ENCODE measurements at places on chromosomes 1 and 21.

GRCh38 chr1:111847466-111847865, 91.8 kb downstream of the DDX20 start:
- no peak for DNase-seq

DNA sequence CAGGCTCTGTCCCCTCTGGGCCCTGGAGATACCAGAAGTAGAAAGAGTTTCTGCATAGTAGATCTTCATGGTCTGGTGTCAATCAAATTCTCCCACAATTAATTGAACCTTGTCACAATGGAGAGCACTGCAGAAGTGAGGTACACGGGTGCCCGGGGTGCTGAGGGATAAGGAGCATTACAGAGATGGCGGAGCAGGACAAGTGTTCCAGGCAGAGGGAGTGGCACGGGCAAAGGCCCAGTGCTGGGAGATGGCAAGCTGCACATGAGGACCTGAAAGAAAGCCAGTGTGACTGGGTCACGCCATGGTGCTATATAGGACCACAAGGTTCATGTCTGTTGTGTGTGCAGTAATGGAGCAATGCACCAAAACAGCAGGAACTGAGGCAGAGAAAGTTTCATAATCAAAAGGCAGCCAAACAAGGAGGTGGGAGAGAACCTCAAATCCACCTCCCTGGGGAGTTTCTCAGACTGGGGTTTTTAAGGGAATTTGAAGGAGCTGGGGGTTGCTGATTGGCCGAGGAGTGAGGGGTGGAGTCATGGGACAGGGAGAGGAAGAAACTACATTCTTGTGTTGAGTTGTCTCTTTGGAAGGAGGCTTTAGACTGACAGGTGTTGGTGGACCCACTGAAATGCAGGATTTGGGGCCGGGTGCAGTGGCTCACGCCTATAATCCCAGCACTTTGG, 27.7 kb downstream of the ACOT11 start:
- no peak for DNase-seq

DNA sequence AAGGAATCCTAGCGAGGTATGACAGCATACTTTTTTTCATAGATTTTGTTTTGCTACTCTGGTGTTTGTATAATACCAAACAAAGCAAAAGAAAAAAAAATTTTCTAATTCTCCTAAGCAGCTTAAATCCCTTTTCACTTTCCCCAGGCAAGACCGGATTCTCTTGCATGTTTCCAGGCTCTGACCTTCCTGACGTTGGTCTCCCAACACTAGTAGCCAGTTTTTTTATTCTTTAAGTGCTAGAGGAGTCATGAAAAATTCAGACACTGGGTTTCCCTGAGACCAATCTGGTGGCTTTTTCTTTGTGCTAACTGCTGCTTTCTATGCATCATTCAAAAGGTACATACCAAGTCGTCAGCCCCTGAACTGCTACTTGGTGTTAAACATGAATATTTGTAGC, 111.4 kb downstream of the ZNF326 start:
- DNase-seq, result no peak

DNA sequence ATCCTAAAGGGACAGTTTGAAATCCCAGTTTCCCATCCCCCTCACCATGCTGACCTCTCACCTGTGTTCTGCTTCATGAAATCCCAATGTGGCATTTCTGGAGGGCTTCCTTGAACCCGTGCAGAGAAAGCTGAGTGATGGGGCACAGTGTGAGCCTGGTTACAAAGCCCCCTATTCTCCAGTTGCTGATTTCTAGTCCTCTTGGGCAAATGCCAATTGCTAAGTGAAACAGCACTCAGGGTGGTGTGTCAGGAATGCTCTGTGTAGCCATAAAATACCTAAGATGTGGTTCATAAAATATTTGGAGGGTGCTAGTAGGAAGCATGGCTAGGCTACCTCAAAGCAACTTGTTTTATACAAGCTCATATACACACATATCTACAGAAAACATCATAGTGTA, 32.0 kb downstream of the SUSD4 start:
- no peak for DNase-seq

- no peak for DNase-seq
These were observed 16.9 kb downstream of the HSD3B2 start for GRCh38 chr1:119431836-119432235.

GRCh38 chr1:73874806-73875205, 323.2 kb downstream of the LRRIQ3 start:
- DNase-seq, result no peak

- no peak for DNase-seq
These were observed 15.3 kb upstream of the TMCO2 start for GRCh38 chr1:40232444-40232843.

- no peak for DNase-seq
These were observed 16.3 kb upstream of the CDK18 start for GRCh38 chr1:205488074-205488723.

- DNase-seq, result no peak
These were observed 196.3 kb upstream of the FOXD3 start for GRCh38 chr1:63126104-63126503.

DNA sequence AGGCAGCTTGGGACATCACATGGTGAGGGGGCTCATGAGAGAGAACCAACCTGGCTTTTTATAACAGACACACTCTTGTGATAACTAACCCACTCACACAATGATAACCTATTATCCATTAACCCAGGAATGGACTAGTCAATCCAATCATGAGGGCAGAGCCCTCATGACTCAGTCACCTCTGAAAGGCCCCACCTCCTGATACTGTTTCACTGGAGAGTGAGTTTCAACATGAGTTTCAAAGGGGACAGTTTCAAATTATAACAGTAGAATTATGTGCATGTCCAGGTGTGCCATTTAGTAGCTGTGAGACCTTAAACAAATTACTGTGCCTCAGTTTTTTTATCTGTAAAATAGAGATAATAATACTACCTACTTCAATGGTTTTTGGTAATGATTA, 47.6 kb upstream of the PPP2R5A start:
- no peak for DNase-seq

DNA sequence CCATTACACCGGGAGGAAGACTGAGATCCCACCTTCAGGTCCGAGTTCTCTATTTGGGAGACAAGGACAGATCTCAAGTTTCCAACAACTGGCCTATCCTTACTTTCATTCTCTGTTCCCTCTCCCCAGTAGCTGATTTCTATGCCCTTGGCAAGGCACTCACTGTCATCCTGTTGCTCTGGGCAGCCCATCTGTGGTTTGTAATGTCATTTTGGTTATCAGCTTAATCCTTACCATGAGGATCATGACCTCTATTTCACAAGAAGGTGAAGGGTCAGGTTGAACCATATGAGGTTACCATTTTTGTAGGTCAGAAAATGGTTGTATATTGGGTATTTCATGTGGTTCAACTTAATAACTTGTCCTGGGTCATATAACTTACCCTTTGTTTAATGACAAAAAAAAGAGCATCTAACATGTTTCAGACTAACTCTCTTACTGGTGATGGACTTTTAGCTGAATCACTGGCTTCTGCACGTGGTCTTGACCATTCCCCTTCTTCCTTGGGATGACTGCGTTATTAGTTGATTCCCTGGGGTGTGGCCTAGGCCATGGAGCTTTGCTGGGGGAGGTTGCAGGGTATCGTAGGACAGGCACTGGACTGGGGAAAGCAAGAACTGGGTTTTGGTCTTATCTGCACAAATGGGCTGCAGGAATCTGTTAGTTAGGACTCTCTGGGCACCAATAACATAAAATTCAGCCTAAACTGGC, 120.2 kb downstream of the ACTL8 start:
- DNase-seq, result no peak

Data from Right ventricle myocardium superior (tissue), 1 donor.